BJ (cell line): ENCODE measurements at places on chromosomes 7 and 10.
A peak's percentile ranks its signal among the peaks of the same experiment; 100 is the strongest.

DNA sequence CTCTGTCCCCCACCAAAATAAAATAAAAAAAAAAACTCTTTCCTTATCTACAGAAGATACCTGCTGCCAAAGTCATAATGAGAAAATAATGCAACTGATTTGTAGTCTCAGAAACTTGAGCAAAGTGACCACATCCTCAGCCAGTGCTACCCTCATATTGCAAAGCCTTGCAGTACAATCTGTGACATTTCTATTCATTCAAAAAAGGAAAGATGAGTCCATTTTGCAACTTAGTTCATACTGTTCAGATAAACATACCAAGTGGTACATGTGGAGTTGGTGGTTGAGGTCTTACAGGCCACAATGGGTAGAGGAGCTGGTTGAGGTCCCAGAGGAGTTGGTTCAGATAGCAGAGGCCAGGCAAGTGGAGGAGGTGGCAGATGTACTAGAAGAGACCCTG lies 6.5 kb upstream of the EIF5AL1 start:
- no peak for DNase-seq

DNA sequence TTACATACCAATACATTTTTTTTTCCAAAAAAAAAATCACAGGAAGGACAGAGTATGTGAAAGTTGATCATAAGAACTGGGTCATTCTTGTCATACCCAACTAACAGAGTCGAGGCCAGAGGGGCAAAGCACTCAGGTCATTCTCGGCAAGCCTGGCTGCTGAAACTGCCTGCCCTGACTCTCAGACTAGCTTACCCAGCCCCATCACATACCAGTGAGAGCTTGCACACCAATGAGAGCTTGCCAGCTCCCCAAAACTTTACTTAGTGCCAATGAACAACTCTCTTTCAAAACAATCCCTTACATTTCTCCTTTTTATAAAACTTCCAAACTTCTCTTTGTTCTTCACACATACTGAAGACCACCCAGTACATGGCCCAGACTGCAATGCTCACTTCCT lies 48.9 kb downstream of the VOPP1 start:
- no peak for DNase-seq

DNA sequence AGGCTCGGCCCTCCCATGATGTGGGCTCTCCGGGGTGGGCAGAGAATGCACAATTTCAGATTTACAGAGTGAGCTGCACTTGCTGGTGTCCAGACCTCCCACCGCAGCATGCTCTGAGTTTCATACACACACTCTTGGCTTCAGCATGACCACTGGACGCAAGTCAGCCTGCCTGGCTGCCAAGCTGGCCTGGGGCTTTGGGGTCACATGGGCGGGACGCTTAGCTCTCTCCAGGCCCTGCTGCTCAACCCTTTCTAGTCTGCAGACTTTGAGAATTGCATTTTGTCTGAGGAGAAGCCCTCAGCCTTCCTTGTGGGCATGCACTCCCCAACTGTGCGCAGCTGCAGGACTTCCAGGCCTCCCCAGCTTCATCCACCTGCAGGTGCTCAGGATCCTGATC lies 5.7 kb downstream of the CYP2E1 start:
- no peak for DNase-seq

DNA sequence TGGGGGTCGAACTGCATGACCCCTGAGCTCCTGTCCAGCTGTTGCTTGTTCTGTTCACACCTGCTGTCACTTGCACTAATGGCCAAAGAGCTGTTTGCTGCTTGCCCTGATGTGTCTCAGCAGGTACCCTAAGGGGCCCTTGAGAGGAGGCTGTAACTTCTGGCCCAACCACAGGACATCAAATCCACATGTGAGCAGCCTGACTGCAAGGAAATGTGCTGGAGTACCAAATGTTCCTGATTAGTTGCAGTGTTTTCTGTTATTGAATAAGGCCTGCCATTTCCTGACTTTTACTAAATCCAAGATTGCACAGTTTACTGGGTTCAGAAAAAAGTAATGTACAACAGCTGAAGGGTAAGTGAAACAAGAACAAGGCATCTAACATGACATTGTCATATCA lies 91.7 kb upstream of the IL6 start:
- DNase-seq = no peak

DNA sequence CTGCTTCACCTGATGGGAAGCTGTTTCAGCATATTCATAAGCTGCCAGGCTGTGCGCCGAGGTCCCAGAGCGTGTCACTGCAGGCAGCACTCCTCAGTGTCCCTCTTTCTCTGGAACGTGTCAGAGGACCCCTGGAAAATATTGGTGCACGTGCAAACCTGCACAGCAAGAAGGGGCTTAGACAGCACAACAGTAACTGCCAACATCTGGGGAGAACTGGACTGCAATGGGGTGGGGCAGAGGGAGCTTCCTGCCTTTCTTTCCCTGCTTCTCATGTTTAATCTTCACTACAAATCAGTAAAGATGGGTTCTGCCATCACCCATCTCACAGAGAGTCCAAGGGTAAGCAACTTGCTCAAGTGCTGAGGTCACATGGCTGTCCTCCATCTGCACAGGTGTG lies 86.5 kb upstream of the GPR26 start:
- no peak for DNase-seq

GRCh38 chr10:78605800-78606350 lies 462.9 kb upstream of the ZMIZ1 start:
- DNase-seq = no peak

DNA sequence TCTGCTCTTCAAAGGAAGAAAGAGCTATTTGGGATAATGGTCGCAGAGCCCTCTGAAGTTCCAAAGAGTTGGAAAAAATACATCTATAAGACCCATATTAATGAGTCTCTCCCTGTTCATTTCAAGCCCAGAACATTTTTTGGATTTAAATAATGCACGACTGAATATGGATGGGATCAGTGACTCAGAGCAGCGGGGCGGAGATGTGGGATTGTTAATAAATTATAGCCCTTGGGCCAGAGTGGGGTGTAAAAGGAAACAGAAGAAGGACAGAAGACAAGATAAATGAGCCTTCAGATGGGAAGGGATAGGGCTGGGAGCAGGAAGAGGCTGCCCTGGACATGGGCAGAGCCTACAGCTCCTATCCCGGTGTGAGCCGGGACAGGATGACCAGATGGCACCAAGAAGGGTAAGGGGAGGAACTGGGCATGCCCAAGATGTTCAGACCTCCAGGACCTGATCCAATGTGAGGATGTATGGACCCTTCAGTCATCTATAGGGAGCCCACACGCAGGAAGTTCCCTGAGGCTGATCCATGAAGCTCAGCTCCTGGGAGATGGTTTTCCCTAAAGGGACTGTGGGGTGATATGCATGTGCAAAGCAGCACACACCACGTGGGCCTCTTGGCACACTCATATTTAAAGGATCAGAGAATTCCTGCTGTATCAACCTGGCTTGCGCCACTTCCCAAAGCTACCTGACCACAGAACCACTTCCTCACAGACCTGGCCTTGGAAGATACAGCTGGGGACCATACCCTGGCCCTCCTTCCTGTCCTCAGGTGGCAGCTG lies 96.1 kb upstream of the PLXNA4 start:
- no peak for DNase-seq

GRCh38 chr10:5855979-5856700 lies 33.6 kb downstream of the ANKRD16 start:
- DNase-seq = no peak

GRCh38 chr10:30959836-30960210 lies 71.8 kb downstream of the ZNF438 start:
- DNase-seq = no peak

- DNase-seq = no peak
Measured at GRCh38 chr7:68699090-68699711, 899.1 kb upstream of the AUTS2 start.

GRCh38 chr10:72688208-72688651 lies 3.7 kb upstream of the MCU start:
- peak; percentile 54 for DNase-seq

GRCh38 chr7:149811221-149811620 lies 27.0 kb upstream of the ZNF862 start:
- DNase-seq = no peak

DNA sequence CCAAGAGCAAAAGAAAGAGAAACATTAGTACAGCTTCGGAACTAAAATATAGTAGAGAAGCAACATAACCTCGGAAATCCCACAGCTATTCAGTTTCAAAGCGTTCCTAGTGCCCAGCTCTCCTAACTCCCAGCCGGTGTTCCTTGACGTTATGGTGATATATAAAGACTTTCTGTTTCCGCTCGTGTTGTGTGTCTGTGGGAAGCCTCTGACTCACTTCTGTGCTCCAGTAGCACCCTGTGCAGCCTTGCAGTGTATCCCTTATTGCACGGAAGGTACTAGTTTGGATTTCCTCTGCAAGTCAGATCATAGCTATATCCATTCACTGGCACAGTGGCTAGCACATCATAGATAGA lies 535 bp downstream of the ASAH2B start:
- peak; percentile 14 for DNase-seq

GRCh38 chr7:1672851-1673486 lies 2.9 kb downstream of the ELFN1 start:
- no peak for DNase-seq

DNA sequence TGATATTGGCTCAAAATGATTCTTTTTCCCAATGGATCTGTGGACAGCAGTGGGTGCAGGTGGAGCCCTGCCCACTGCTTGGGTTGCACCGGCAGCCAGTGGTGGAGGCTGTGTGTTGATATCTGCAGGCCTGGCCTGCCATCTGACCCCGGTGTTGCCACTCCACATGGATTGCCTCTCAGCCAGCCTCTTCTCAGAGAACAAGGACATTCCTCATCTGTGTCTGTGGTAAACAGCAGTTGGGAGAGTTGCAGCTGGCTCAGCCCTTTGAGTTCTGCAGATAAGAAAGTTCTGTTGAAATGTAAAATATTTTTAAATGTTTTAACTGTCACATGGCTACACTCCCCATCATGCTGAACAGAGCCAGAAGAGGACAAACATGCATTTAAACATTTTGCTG lies 374.9 kb upstream of the CELF2 start:
- no peak for DNase-seq

DNA sequence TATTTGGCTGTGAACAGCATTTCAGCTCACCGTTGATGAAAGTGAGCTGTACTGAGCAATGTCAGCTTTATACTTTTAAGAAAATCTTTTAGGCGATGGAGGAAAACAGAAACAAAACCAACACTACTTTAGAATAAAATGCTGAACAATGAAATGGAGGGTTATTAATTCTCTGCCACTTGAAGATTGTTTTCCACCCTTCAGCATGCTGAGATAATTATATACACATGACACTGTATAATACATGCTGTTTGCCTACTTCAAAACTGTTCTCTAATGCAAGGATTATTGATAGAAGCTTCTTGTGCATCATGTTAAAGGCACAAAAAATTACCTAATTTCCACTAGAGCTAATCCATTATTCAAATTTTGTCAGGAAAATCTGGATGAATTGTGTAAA lies 66.8 kb downstream of the CACNA2D1 start:
- DNase-seq = no peak

DNA sequence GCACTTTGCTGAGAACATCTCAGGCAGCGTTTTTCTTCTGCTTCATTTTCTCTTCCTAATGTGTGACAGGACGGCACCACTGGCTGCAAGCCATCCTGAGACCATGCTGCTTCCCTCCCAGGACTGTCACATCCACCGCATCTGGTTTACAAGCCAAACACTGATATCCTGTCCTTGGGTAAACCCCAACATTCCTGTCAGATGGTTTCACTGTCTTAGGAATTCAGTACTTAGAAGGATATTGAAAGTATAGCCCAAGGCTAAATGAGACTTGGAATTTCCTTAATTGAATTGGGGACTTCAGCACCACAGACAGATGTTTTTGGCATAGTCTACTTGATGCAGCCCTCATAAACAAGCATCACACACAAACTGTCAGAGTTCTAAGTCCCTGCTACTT lies 74.2 kb upstream of the PLXNA4 start:
- DNase-seq = peak; percentile 88

- DNase-seq = no peak
Measured at GRCh38 chr7:28990200-28990960, 32.2 kb upstream of the TRIL start.

- DNase-seq = no peak
Measured at GRCh38 chr10:23914641-23915040, 294.3 kb upstream of the KIAA1217 start.

- no peak for DNase-seq
Measured at GRCh38 chr7:51060536-51060935, 256.1 kb downstream of the COBL start.

DNA sequence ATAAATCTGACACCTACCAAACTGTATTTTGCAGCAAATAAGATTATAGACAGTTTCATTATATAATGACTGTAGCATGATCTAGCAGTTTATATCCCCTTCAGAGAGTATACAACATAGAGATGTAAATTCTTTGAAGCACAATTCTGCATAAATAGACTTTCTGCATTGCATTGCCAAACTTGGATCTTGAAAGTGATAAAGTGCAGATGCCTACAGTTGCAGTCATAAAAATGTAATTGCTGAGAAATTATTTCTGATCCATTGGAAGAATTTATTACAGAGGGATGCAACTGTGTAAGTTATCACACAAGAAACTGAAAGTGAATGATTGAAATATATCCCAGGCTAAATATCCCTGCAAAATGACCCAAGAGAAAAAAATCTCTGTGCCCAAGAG lies 65.1 kb downstream of the CTNNA3 start:
- DNase-seq = no peak
